Stimulated activated CD4-positive, alpha-beta T cell treated with anti-CD3 and anti-CD28 coated beads, TNF-alpha, amount 100 ng/mL, for 1 hour (primary cell): ENCODE measurements at places on chromosomes 6 and 20.

DNA sequence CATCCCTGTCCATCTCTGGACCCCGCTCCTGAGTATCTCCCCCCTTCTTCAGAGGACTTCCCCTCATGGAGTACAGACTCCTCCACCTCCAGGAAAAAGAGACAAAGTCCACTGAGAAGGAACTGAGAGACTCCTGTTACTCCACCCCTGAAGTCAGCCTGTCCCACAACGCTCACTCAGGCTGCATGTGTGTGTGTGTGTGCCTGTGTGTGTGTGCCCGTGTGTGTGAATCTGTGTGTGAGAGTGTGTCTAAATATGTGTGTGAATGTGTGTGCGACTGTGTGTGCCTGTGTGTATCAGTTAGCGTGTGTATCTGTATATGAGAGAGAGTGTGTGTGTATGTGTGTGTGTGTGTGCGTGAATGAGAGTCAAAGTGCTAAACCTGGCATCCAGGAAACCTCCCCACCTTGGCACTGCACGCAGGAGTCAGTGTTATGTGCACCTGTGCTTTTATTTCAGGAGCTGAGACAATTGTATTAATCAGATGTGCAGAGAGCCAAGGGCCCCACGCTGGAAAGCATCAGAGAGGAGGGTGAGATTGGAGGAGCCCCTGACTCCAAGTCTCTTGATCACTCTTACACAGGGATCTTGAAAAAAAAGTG is 39.0 kb downstream of the HLA-A start:
- no peak for DNase-seq

GRCh38 chr6:163243083-163243482 is 171.4 kb upstream of the QKI start:
- no peak for DNase-seq

DNA sequence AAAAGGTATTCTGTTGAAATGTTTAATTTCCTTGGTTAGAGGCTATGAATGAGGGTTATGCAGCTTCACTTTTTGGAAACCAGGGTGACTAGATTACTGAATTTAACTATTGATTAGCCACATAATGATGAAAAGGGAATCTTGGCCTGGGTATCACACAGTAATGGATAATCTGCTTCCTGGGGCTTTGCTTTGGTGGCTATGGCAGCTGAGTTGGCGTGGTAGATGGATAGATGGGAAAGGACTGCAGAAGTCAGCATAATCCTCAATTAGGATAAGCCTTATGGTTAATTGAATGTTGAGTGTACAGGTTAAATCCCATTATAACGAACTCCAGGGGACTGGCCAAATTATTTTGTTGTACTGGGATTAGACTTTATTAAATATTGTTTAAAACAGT is 5.2 kb downstream of the NCOA3 start:
- no peak for DNase-seq

DNA sequence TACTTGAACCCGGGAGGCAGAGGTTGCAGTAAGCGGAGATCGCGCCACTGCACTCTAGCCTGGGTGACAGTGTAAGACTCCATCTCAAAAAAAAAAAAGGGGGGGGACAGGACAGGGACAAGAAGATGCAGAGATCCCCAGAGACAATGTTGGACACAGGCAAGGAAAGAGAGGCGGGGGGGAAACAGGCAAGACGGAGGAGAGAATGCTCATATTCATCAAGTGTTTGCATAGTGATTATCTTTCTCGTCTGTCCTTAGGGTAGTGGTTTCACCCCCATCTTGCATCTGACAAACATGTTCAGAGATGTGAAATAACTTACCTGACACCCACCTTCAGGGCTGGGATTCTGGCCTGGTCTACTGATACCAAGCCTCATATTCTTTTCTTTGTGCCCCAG is 29.0 kb downstream of the CHMP4B start:
- no peak for DNase-seq
